ENCODE measurements at places on chromosomes 3 and 15.

- H3K36me3 ChIP-seq: no peaks in the 10 kb centered on the region
- no peak overlapping the region for H3K27ac ChIP-seq
- H3K4me1 ChIP-seq: peaks cover 10% of the 10 kb centered on the region
- H3K27me3 ChIP-seq: no peaks in the 10 kb centered on the region
- ATAC-seq: no peak
Observed at GRCh38 chr3:12363397-12364195, 74.7 kb downstream of the PPARG start.

DNA sequence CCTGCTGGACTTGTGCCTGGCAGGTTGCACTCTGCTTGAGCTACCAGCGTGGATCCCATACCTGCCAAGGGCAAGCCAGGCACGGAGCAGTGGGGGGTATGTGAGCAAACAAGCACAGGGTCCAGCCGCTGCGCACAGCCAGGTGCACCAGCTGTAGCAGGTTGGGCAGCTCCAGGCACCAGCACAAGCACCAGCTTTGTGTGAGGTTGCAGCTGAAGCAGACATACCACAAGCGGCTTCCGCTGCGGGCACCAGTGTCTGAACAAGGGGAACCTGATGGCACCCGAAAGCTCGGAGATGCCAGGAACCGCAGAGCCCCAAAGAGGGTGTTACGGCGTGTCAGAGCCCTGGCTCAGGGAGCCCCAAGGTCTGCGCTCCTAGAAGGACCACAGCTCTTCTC, 472.7 kb upstream of the ARL6 start:
- no peak for ATAC-seq
- no peak overlapping the region for H3K4me3 ChIP-seq
- no peaks in the 10 kb centered on the region for H3K4me1 ChIP-seq
- no peaks in the 10 kb centered on the region for H3K27me3 ChIP-seq
- H3K36me3 ChIP-seq: no peaks in the 10 kb centered on the region

- ATAC-seq: no peak
- peaks cover 22% of the 10 kb centered on the region for H3K27me3 ChIP-seq
- no peaks in the 10 kb centered on the region for H3K4me1 ChIP-seq
Observed at GRCh38 chr3:169362301-169362700, 301.2 kb downstream of the MECOM start.

GRCh38 chr3:7144697-7145308, 283.9 kb downstream of the GRM7 start:
- no peak for ATAC-seq
- no peak overlapping the region for H3K27ac ChIP-seq
- no peak overlapping the region for H3K4me3 ChIP-seq

DNA sequence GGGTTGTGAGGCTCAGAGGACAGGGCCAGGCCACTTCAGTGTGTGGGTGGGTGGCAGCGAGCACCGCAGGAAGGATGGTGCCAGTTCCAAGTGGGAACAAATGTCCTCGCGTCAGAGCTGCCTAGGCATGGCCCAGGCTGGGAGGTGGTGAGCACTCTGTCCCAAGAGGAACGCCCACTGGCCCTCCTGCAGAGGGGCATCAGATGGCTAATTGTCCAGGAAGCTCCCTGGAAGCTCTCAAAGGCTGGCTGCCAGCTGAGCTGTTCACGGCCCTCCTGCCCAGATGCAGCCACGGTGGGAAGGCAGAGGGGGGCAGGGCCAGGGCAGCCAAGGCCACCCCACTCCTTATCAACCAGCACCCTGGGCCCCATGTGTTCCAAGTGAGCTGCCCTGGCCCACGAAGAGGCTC, 55.2 kb downstream of the IQSEC1 start:
- H3K4me3 ChIP-seq: no peak overlapping the region
- no peak overlapping the region for H3K27ac ChIP-seq
- peaks cover 8% of the 10 kb centered on the region for H3K36me3 ChIP-seq

DNA sequence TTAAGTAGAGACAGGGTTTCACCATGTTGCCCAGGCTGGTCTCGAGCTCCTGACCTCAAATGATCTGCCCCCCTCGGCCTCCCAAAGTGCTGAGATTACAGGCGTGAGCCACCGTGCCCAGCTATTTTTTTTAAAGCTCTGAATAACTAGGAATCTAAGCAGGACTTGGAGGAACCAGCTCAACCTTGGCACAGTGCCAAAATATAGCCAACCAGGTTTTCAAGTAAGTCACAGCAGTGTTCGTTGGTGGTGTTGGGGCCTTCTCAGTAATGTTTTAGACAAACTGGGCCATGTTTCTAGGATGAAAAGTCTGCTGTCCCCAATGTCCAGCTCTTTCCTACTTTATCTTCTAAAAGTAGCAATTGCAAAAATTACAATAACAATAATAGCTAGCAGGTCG, 6.4 kb upstream of the ADAM10 start:
- no peaks in the 10 kb centered on the region for H3K36me3 ChIP-seq
- no peaks in the 10 kb centered on the region for H3K27me3 ChIP-seq
- H3K4me1 ChIP-seq: no peaks in the 10 kb centered on the region
- no peak overlapping the region for H3K27ac ChIP-seq

- H3K4me3 ChIP-seq: no peak overlapping the region
- no peak for ATAC-seq
- no peak overlapping the region for H3K27ac ChIP-seq
- H3K27me3 ChIP-seq: peaks cover 25% of the 10 kb centered on the region
- no peaks in the 10 kb centered on the region for H3K36me3 ChIP-seq
Observed at GRCh38 chr15:79769069-79769481, 127.7 kb downstream of the MTHFS start.

DNA sequence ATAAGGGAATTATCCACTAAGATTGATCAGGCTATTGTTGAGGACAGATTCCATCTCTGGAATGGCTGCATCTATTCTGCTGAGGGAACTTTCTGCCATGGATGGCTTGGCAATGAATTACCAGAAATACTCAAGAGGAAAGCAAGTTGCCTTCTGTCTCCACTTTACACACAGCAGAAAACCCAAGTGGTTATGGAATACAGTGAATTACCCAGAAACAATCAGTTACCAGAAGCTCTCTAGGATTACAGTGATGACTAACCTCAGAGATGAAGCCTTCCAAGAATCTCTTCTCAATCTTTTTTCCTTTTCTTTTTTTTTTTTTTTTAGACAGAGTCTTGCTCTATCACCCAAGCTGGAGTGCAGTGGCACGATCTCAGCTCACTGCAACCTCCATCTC, 183.3 kb downstream of the WDR76 start:
- peaks cover 16% of the 10 kb centered on the region for H3K27me3 ChIP-seq
- no peaks in the 10 kb centered on the region for H3K36me3 ChIP-seq
- ATAC-seq: no peak
- no peak overlapping the region for H3K4me3 ChIP-seq

DNA sequence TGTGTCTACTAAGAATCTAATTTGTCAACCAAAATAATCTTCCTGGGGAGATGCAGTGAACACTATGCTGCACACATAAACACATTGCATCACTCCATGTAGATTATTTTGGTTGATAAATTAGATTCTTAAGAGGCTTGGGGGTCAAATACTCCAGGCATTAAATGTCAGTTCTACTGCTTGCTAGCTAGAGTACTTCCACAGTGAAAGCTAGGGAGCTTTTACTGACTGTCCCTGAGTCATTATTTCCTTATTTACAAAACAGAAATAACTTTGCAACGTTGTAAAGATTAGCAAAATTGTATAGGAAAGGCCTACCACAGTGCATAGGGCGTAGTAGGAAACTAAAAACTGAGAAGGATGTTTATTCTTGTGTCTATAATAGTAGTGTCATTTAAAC, 12.9 kb upstream of the TMC3 start:
- no peaks in the 10 kb centered on the region for H3K36me3 ChIP-seq
- H3K27ac ChIP-seq: no peak overlapping the region
- H3K27me3 ChIP-seq: peaks cover 4% of the 10 kb centered on the region
- no peak for ATAC-seq
- H3K4me1 ChIP-seq: no peaks in the 10 kb centered on the region

- no peaks in the 10 kb centered on the region for H3K27me3 ChIP-seq
- H3K4me3 ChIP-seq: no peak overlapping the region
- H3K36me3 ChIP-seq: peaks cover 98% of the 10 kb centered on the region
- no peak for ATAC-seq
Observed at GRCh38 chr15:22863356-22863755, 24.9 kb downstream of the NIPA2 start.

- H3K36me3 ChIP-seq: peaks cover 100% of the 10 kb centered on the region
- H3K27ac ChIP-seq: peak overlapping the region; percentile 69
Observed at GRCh38 chr3:10268116-10268515, 19.9 kb downstream of the TATDN2 start.

GRCh38 chr3:82088749-82089148, 327.3 kb upstream of the GBE1 start:
- H3K27me3 ChIP-seq: no peaks in the 10 kb centered on the region
- H3K4me3 ChIP-seq: no peak overlapping the region

DNA sequence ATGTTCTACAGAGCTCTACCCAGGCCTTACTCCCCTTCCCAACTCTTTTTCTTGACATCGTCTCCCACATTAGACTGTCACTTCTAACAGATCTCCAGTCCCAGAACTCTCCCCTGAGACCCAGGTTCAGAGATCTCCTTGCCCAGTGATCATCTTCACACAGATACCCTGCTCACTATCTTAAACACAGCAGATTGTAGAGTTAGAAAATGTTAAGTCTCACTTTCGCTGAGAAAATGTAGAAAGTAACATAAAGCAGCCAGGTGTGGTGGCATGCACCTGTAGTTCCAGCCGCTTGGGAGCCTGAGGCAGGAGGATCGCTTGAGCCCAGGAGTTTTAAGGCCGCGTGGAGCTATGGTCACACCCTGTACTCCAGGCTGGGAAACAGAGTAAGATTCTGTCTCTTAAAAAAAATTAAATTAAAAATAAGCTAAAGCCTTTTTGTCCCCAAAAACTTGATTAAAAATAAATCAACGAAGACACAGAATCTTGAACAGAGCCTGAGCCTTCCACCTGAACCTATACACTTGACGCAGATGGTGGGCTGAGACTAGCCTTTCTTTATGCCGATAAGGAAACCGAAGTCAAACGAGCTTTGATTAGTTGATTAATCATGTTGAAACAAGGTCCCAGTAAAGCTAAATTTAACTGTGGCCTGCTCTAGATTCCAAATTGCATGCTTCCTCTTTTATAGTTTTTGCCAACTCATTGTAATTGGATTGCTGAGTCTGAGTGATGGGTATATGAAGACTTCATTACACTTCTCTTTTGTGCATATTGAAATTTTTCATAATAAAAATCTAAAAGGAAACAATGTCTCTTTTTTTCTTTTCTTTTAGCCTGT, 31.3 kb upstream of the BLM start:
- peak; percentile 5 for ATAC-seq
- peak overlapping the region; percentile 63 for H3K4me3 ChIP-seq
- H3K4me1 ChIP-seq: peaks cover 17% of the 10 kb centered on the region

DNA sequence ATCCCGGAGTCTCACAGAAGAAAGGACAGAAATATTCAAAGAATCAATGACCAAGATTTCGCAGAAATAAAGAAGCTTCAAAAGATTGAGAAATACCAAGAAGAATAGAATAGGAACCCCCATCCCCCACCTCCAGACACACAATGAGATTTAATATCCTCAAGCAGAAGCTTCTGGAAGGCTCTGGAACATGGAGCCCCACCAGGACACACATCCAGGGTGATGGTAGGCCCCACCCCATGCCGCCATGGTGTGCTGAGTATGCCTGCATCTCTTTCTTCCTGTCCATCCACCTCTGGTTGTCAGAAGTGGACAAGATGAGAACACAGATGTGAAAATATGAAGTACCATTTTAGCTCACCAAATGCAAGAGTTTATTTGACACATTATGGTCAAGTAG, 19.3 kb downstream of the PRR23E start:
- no peak overlapping the region for H3K27ac ChIP-seq
- H3K4me3 ChIP-seq: no peak overlapping the region
- H3K27me3 ChIP-seq: peaks cover 22% of the 10 kb centered on the region
- no peak for ATAC-seq
- H3K4me1 ChIP-seq: no peaks in the 10 kb centered on the region

DNA sequence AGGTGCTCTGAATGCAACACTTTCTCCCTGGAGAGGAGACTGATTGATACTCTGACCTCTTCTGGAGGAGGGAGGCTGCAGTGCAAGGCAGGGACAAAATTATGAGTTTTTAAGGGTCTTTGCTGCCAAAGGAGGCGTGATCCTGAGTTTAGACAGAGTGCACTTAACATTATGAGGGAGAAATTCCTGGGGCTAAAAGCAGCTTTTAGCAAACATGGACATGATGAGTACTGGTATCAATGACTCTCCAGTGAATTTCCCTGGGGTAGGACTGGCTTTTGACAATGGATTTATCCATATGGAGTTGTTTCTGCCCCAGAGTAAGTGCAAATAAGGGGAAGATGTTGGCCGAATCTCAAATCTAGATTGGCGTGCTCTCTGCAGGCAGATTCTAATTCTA, 133.1 kb downstream of the THSD4 start:
- H3K27ac ChIP-seq: no peak overlapping the region
- no peak overlapping the region for H3K4me3 ChIP-seq
- peaks cover 7% of the 10 kb centered on the region for H3K27me3 ChIP-seq
- no peaks in the 10 kb centered on the region for H3K36me3 ChIP-seq
- ATAC-seq: no peak

GRCh38 chr3:176469694-176470205, 727.5 kb downstream of the TBL1XR1 start:
- no peak overlapping the region for H3K4me3 ChIP-seq
- no peak for ATAC-seq
- no peaks in the 10 kb centered on the region for H3K27me3 ChIP-seq
- no peak overlapping the region for H3K27ac ChIP-seq
- H3K4me1 ChIP-seq: no peaks in the 10 kb centered on the region
- H3K36me3 ChIP-seq: no peaks in the 10 kb centered on the region

DNA sequence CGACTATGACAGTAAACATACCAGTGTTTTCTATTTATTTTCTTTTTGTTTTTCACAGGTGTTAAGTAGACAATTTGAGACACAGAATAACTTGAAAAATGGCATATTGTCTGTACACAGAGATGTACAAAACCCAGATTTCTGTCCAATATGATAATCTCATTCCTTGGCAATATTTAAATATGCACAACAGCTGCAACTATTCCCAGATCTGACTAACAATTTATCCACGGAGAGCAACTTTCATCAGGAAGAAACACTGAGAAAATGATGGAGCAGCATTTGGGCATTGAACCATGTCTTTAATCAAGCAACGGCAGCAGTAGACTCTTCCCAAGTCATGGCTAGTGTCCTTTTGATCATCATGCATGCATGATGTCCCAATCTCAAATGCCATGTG, 452.6 kb downstream of the ZPLD1 start:
- H3K4me3 ChIP-seq: no peak overlapping the region
- H3K27ac ChIP-seq: no peak overlapping the region
- no peaks in the 10 kb centered on the region for H3K36me3 ChIP-seq

- no peak overlapping the region for H3K27ac ChIP-seq
- no peak overlapping the region for H3K4me3 ChIP-seq
- no peaks in the 10 kb centered on the region for H3K36me3 ChIP-seq
- peak; percentile 56 for ATAC-seq
- no peaks in the 10 kb centered on the region for H3K27me3 ChIP-seq
Observed at GRCh38 chr3:193040836-193041672, 123.4 kb upstream of the MB21D2 start.

- no peak overlapping the region for H3K27ac ChIP-seq
- H3K36me3 ChIP-seq: no peaks in the 10 kb centered on the region
- no peaks in the 10 kb centered on the region for H3K4me1 ChIP-seq
- no peak for ATAC-seq
- H3K4me3 ChIP-seq: no peak overlapping the region
Observed at GRCh38 chr3:76694063-76694462, 345.8 kb upstream of the ROBO2 start.

- peaks cover 51% of the 10 kb centered on the region for H3K36me3 ChIP-seq
- no peak for ATAC-seq
- H3K27ac ChIP-seq: peak overlapping the region; percentile 35
- peaks cover 5% of the 10 kb centered on the region for H3K4me1 ChIP-seq
- no peak overlapping the region for H3K4me3 ChIP-seq
Observed at GRCh38 chr3:100149713-100150415, 35.6 kb upstream of the FILIP1L start.

GRCh38 chr3:137972396-137972795, 37.6 kb upstream of the CLDN18 start:
- no peaks in the 10 kb centered on the region for H3K4me1 ChIP-seq
- H3K36me3 ChIP-seq: no peaks in the 10 kb centered on the region
- peaks cover 14% of the 10 kb centered on the region for H3K27me3 ChIP-seq
- ATAC-seq: no peak

Data from activated T-helper 17 cell treated with anti-CD3 and anti-CD28 coated beads, Interleukin-2, amount 50 U/mL, for 72 hours (primary cell).